ENCODE measurements at places on chromosomes 13 and 19. TPM values are rescaled to one million over a fixed set of nuclear protein-coding genes. Genes with fewer than 3 reads are reported as not detected.

DNA sequence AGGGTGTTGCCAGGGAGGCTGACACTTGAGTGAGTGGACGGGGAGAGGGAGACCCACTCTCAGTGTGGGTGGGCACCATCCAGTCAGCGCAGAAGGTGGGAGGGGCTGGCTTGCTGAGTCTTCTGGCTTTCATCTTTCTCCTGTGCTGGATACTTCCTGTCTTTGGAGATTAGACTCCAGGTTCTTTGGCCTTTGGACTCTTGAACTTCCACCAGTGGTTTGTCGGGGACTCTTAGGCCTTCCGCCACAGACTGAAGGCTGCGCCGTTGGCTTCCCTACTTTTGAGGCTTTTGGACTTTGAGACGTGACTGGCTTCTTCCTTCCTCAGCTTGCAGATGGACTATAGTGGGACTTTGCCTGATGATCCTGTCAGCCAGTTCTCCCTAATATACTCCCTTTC is 4.3 kb upstream of the LENG8 start:
- DNase-seq, result no peak

DNA sequence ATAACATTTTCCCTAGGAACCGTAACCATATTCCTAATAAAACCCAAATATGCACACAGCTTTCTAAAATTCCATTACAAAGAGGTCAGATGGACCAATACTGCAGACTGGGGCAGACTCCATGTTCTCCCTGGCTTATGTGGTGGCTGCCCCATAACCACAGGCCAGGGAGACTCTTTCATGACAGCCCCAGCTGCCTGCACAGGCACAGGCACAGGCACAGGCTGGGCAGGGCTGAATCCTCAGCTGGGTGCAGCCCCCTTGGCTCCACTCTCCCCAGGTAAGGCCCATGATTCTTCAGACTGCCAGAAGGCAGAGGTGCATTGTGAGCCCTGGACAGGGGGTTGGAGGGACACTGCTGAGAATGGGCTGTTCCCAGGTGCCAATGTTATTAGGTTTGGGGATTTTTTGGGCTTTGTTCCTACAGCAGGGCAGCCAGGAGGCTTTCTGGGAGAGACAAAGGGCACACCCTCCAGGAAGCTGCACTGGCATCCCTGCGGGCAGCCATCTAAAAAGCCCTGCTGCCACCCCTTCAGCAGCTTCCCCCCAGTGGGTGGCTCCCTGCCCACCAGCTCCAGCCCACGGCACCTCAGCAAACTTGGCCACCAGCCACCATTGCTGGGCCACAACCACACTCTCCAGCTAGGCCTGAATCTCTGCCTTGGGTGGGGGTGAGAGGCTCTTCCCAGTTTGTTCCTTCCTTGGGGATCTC is 20.0 kb downstream of the DOCK9 start:
- DNase-seq, result no peak

DNA sequence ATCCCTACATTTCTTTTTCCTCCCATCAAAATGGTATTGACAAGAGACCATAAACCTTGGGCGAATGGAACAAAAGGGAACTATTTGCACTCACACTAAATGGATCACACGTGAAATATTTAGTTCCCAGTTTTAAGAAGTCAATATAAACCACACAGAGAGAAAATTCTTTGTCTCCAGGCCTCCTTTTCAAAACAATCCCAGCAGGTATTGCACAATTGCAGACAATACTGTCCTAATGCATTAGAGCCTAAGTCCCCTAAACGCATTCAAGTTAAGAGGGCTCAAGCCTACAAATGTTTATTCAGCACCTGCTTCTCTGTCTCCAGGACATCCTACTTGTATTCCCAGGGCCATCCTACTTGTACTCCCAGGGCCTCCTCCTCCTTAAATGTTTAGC is 1.3 kb upstream of the B3GLCT start:
- DNase-seq, result no peak

- DNase-seq, result no peak
Measured at GRCh38 chr19:33484226-33484774, 37.3 kb downstream of the PEPD start.

GRCh38 chr13:102914339-102914930 is 68.6 kb downstream of the ERCC5 start:
- DNase-seq, result no peak

- no peak for DNase-seq
Measured at GRCh38 chr13:33319859-33320258, 34.3 kb upstream of the STARD13 start.

DNA sequence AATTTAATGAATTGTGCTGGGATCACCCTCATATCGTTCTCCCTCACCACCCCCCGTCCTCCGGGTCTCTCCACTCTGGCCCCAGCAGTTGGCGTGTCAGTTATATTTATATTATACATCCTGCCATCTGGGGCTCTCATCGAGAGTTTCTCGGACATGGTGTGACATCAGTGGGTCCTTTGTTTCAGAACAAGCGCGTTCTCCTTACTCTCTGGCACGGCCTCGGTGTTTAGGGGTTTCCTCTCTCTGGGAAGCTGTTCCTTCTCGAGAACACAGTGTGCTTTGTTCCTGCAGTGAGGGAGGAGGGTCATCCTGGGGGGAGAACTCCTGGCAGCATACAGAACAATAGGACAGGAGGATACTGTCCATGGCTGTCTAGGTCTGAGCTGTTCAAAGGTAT is 9.8 kb upstream of the MCF2L start:
- no peak for DNase-seq

DNA sequence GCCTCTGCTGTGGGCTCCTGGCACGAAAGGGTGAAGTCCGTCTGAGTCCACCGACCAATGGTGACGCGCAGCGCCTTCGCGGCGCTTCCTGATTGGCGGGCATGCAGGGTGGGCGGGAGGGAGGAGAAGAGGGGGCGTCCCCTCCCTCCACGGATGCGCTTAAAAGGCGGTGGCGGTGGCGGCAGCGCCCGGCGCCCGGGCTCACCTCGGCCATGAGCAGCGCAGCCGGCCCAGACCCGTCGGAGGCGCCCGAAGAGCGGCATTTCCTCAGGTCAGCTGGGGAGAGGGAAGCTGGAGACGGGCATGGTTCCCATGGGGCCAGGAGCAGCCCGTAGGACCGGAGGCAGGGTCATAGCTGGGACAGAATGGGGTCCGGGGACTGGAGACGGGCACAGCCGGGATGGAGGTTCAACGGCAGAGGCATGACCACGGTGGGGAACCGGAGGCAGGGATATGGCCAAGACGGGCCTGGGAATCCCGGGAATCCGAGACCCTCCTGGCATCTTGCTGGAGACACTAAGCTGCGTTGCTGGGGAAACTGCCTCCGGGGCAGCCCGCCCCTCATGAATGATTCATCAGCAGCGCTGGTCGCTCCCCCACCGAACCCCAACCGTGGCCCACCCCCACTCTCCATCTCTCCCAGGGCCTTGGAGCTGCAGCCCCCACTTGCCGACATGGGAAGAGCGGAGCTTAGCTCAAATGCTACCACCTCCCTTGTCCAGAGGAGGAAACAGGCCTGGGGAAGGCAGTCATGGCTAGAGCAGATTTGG is at the start of gene YJEFN3:
Gene YJEFN3, plus strand, starts transcription at position 191 of the 770 bp plus-strand sequence. Its CDS starts 22 bp downstream, at position 213.
- no peak for DNase-seq

- no peak for DNase-seq
Measured at GRCh38 chr13:86464193-86464592, 665.0 kb upstream of the SLITRK6 start.

DNA sequence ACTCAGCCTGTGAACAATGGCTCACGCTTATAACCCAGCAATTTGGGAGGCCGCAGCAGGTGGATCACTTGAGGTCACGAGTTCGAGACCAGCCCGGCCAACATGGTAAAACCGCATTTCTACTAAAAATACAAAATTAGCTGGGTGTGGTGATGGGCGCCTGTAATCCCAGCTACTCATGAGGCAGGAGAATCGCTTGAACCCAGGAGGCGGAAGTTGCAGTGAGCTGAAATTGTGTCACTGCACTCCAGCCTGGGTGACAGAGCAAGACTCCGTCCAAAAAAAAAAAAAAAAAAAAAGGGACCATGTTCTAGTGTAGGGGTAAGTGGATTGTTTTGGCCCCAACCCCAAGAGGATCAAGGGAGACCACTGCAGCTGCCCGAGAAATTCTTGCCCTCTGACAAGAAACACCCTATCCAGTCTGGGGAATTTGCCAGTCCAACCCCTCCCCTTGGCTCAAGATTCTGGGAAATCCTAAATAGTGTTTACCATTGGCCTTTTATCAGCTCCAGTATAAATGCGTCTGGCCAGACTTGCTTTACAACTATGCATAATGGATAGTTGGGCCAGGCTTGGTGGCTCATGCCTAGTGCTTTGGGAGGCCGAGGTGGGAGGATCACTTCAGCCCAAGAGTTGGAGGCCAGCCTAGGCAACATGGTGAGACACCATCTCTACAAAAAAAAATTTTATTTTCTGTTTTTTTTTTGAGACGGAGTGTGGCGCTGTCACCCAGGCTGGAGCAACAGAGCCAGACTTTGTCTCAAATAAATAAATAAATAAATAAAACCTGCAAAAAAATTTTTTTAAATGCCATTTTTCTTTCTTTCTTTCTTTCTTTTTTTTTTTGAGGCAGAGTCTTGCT is 5.1 kb upstream of the DHDH start:
- no peak for DNase-seq

GRCh38 chr19:42316223-42317211 is 3.4 kb downstream of the TMEM145 start:
- DNase-seq, result no peak

Gene KCNN1
- total RNA-seq, result 0.10 TPM

Gene ATG4D
- total RNA-seq, result 27.4 TPM

Gene UGGT2
- 44.4 TPM for total RNA-seq

Gene TEKTIP1
- not detected for total RNA-seq

Gene SGTA
- 42.5 TPM for total RNA-seq
